Sciatic nerve (tissue), 2 donors: ENCODE measurements at places on chromosomes 7 and 10. TPM values are rescaled to one million over a fixed set of nuclear protein-coding genes. Genes with fewer than 3 reads are reported as not detected.
A peak's percentile ranks its signal among the peaks of the same experiment; 100 is the strongest.

- no peak for DNase-seq
Measured at GRCh38 chr10:91215384-91215783, 5.1 kb upstream of the PCGF5 start.

DNA sequence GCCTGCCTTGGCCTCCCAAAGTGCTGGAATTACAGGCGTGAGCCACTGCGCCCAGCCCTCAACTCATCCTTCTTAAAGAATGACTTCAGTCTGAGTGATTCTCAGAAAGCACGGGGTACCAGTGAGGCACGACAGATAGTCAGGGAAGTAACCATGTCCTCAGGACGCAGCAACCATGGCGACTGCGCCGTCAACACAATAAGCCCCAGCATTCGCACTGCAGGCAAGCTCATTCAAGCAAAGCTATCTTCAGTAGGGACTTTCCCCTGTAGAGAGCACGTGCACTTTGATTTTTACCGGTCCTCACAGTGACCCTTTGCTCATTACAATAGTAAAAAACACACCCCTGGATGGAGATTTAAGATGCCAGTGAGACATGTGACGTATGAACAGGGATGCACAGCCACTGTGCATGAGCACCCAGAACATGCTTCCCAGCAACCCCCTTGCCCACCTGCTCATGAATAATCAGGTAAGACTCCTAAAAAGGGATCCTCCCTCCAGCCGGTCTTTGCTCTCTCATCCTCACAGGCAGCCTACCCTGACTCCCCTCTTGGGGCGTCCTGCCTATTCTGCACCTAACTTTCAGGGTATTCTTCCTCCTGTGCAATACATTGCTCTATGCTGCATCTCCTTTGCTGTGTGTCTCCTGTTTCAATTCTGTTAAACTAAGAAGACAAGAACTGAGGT is 9.1 kb downstream of the WDR86 start:
- no peak for DNase-seq

- no peak for DNase-seq
Measured at GRCh38 chr7:156474241-156474743, 166.3 kb upstream of the RNF32 start.

- DNase-seq = no peak
Measured at GRCh38 chr7:151565541-151565940, 45.8 kb upstream of the RHEB start.

GRCh38 chr10:14826076-14826829 is 11.6 kb downstream of the CDNF start:
- DNase-seq = no peak

- no peak for DNase-seq
Measured at GRCh38 chr10:80168162-80168511, 35.6 kb downstream of the PLAC9 start.

- DNase-seq = peak; percentile 32
Measured at GRCh38 chr7:129949292-129950133, 3.2 kb downstream of the UBE2H start.

DNA sequence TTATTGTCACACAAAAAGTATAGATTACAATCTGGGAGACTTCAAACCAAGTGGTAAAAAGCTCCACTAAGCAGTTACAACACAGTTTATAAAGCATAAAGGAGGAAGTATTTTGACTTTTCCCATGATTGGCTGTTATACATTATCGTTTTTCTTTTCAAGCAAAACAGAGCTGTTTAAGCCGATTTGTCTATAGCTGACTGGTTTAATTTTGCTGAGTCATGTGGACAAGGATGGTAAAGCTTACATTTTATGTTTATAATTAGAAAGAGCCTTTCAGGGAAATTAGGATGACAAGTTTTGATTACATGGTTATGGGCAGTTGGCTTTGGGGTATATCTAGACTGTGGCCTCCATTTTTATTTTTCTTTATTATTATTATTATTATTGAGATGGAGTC is 152.5 kb upstream of the STK17A start:
- DNase-seq = no peak

DNA sequence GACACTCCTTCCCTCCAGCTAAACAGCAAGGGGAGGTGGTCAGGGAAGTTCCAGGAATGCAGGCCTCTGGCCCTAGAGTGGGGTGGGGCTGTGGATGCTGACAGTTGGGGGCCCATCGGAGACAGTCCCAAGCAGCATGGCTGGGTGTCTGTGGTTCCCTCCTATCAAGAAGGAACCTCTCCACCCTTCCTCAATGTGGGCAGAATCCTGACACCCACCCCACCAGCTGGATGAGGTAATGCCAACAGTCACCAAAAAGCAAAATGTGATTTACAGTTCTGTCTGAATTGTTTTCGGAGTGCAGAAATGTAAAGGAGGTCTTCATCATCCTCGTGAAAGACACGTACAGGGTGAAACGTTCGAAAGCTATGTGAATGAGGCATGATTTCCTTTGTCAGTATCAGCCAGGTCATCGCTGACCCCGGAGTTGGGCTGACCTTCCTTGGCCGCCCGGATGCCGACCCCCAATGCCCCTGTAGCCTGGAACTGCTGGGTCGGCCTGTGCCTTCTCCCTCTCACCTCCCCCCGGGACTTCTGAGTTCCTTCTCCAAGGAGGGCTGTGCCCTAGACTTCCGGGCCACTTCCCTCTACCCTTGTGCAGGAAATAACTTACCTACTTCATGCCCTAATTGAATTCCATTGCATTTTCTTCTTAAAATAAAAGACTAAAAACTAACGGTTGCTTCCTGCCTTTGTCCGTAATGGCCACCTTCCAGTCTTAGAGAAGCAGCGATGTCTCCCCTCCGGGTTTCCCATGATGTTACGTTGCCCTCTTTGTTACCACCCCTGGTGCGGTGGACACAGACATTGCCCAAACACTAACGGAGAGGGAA is 24.5 kb downstream of the FOXK1 start:
- no peak for DNase-seq

DNA sequence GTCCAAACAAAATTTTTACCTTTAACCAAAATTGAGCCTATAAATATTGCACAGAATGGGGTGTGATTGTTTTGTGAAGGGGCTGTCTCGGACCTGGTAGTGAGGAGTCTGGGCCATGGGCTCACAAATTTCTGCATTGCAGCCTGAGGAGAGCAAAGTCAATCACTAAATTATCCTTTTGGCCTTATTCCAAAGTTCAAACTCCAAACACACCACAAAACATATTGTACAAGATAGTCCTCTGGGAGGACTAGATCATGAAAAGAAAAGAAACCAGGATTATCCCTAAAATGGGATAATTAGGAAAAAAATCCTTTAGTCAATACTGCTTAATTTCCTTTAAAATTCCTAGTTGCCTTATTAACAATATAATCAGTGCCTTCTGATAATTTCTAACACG is 115.5 kb downstream of the BUB3 start:
- DNase-seq = no peak

DNA sequence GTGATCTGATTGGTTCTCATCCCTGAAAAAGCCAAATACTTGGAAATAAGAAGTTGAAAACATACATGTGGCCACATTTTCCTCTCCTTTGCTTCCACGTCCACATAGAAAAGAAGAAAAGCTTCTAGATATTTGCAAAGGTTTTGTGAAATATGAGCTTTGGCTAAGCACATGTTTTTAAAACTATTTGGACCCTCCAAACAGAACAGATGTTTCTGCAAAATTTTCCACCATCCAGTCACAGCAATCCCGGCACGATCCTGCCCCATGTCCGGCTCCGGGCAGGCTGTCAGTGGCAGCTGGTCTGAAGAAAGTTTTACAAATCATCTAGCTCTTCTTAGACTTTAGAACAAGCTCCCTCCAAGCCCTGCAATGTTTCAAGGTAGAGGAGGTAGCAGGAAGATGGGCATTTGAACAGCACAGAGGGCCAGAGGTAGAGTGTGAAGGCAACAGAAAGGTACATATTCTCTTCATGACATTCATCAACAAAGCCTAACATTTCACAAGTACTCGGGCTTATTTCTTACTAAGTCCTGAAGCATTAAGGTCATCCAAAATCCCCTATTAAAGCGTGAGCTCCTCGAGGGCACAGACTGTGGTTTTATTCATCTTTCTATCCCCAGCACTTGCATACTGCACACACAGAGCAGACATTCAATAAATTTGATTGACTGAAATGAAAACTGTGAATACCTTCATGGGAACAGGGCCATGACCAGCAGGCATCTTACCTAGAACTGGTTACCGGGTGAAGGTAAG is 110.1 kb downstream of the JAZF1 start:
- no peak for DNase-seq

DNA sequence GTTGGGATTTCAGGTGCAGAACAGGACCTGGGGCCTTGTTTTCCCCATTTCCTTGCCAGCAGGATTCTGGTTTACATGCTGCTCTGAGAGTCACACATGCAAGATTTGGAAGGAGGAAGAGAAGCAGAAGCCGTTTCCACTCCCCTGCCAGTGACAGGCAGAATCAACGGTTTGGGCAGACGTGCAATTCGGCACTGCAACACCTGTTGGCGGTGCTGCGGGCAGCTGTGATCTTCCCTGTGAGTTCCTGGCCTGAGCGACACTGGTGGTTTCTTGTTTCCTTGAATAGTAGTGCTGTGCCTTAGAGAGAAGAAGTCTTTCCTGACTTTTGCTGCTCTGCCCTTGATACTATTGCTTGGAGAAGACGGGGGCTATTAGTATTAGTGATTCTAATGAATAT is 1126.2 kb downstream of the TYW1 start:
- no peak for DNase-seq

- DNase-seq = no peak
Measured at GRCh38 chr10:89853781-89854191, 152.4 kb downstream of the KIF20B start.

DNA sequence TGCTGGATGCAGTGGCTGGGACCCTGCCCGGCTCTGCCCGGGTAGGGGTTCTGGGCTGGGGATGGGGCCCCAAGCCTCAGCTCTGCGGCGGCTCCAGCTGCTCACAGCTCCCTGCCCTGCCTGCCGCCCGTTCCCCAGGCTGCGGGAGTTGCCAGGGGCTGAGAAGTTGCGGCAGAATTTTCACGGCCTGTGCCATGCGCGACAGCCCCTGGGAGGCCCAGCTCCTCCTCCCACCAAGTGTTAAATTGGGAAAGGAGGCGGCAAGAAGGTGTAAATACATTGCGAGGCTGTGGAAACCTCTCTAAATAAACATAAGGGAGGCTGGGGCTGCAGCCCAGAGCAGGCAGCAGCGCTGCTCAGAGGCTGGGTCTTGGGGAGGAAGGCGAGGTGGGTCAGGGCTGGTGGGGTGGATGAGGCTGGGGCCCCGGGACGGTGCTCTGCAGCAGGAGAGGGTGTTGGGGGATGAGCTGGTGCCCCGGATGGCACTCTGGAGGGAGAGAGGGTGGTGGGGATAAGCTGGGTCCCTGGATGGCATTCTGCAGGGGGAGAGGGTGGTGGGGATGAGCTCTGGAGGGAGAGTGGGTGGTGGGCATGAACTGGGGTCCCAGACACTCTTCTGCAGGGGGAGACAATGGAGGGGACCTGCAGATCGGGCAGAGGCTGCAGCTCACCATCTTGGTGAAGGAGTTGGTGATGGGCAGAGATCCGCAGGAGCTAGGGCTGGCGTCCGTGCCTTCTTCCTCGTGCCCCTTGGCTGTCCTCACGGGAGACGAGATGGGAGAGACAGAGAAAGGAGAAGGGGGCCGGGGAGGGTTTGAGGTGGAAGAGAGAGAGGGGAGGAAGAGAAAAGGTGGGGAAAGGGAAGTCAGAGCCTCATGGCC is 85.5 kb upstream of the GNA12 start:
- DNase-seq = peak; percentile 37

DNA sequence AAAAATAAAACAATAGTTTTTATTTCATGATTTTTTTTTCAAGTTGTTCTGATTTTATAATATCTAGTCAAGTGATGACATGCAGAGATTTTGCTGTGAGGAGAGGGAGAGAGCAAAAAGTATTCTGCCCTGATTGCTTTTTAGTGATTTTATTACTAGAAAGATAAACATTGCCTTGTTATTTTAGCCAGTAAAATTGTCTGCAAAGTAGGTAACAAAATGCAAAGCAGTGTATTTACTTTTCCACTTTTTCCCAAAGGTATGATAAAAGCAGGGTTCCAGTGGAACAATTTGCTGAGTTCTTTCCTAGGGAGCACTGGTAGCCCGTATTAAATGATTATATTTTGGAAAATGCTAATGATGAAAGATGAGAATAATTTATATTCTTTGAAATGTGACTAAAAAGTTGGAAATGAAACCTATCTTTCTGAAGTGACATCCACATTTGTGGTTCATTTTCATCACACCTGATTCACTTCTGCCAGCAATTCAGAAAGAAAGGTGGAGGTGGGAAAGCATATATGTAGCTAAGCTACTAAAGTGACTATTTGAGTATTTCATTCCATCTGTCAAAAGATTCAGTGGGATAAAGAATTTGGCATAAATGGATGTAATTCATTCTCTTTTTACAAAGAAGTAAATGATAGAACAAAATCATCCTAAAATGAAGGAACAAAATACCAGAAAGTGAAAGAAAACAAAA is 300.3 kb downstream of the ADK start:
- no peak for DNase-seq

DNA sequence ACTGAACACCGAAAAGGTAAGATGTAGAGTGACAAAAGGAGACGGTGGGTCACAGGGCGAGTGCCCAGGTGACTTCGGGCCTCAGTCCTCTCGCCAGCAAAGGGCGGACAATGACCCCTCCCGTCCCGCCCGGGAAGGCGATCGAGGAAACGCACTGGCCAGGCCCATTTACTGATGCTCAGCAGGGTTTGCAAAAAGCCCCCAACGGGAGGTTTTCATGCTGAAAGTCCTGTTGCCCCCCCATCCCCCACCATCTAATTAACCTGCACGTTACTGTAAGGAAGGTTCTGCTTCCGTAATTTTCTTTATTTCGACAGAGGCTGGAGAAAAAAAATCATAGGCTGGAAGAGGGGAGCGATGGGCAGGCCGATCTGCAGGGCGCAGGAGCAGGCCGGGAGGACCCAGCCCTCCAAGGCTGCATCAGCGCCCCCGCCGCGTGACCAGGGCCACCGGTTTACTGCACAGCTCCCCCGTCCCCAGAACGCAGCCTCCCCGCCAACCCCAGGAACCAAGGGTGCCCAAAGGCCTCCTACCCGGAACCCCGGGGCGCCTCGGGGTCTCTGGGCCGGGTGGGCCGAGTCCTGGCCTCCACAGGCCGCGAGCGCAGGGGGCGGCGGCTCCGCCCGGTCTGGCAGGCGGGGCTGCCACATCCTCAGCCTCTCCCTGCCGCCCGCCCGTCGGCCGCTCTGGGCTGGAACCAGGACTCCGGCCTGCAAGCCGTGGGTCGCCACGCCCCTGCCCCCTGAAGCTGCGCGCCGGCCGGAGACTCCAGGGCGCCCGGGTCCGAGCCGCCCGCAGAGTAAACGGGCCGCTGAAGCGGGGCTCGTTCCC is 613 bp downstream of the OAT start:
- DNase-seq = peak; percentile 79

- DNase-seq = no peak
Measured at GRCh38 chr7:141872931-141873330, 31.6 kb upstream of the PRSS37 start.

The FAM25G gene
- total RNA-seq = not detected

The LBX1 gene
- total RNA-seq = not detected

The AKR1C8 gene
- 0.94 TPM for total RNA-seq

The WEE2 gene
- total RNA-seq = not detected

The TSPAN33 gene
- total RNA-seq = 11.8 TPM

The PDE6C gene
- not detected for total RNA-seq

The MMD2 gene
- total RNA-seq = 3.7 TPM

The BAIAP2L1 gene
- total RNA-seq = 5.1 TPM

The CALCR gene
- total RNA-seq = 0.62 TPM

The SGMS1 gene
- 54.7 TPM for total RNA-seq
